Naive thymus-derived CD8-positive, alpha-beta T cell (primary cell): ENCODE measurements at places on chromosomes 7 and 10.

- DNase-seq: no peak
Observed at GRCh38 chr10:96188421-96188820, 58.3 kb downstream of the ZNF518A start.

GRCh38 chr7:26458466-26459145 lies 166.9 kb downstream of the SNX10 start:
- DNase-seq: no peak

DNA sequence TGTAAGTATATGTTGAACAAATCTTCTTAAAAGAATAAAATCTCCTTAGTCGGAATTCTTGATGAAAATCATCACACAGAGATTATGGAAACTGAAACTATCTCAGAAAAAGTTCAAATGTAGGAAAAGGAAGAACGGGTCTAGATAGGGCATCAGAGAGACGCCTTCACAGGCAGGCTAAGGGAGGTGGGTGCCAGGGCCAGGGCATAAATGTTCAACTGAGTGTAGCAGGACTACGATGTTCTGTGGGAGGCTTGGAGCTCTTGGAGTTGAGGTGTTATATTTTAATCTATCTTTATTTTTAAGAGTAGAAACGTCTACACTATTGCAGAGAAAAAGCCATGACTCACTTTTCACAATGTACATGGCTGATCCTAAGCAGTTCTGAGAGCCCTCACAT lies 101.2 kb downstream of the RSU1 start:
- DNase-seq: no peak

GRCh38 chr7:2287745-2288144 lies 26.5 kb downstream of the SNX8 start:
- DNase-seq: no peak

DNA sequence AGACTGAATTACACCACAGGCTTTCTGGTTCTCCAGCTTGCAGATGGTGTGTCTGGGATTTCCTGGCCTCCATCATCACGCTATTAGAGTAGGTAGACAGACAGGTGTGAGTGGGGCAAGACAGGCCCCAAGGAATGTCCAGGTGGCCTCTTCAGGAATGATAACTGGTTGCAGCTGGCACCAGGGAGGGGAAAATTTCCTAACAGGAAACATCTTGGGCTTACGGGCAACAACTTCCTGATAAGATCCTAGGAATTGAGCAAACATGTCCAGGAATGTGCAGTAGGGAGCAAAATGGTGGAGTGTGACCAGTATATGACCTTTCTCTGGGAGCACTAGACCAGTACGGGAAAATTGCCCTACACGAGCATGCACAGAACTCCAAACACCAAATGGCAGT lies 11.3 kb downstream of the XRCC2 start:
- no peak for DNase-seq

- no peak for DNase-seq
Observed at GRCh38 chr10:83691791-83692596, 447.3 kb upstream of the GHITM start.

GRCh38 chr10:76972541-76972940 lies 665.1 kb downstream of the KCNMA1 start:
- DNase-seq: no peak

DNA sequence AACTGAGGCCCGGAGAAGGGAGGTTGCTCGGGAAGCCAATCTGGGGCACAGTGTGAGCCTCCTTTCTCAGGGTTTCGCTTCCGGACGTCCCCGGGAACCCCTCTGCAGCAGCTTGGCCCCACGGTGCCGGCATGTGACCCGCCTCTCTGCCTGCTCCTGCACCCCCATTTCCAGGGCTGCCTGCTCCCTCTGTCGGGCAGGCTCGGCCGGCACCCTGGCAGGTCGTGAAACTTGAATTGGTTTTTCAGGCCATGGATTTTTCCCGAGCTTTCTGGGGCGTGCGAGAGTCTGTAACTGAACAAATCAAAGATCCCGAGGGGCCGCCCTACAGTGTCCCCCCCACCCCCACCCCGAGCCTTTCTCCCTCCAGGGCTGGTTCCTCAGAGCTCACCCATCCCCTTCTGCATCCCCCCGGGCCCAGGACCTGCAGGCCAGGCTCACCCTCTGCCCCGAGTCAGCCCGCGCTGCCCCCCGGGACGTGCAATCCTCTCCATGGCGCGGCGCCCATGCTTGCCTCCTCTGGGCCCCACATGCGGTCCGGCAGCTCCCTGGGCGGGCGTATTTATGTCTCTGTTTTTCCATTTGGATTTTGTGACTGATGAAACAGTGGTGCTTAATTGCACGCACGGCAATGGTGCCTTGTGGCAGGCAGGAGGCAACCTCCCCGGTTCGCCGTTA lies 58.1 kb downstream of the UNCX start:
- no peak for DNase-seq

GRCh38 chr10:44995581-44995913 lies 5.2 kb upstream of the ZNF22 start:
- no peak for DNase-seq

DNA sequence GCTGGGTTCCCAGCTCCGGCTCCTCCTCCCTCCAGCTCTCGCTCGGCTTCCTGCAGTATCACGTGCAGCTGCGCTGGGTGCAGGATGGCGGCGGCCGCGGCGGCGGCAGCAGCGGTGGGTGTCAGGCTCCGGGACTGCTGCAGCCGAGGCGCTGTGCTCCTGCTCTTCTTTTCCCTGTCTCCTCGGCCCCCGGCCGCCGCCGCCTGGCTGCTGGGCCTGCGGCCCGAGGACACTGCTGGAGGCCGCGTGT lies at the start of gene CNNM1:
Gene CNNM1, plus strand, starts transcription at position 53 of the 250 bp plus-strand sequence. Its CDS starts 32 bp downstream, at position 85.
- peak; percentile 1 for DNase-seq

- no peak for DNase-seq
Observed at GRCh38 chr10:130617985-130618384, 481.8 kb downstream of the GLRX3 start.

- no peak for DNase-seq
Observed at GRCh38 chr10:79320820-79321493, 26.3 kb upstream of the PPIF start.

GRCh38 chr10:11255796-11256444 lies 238.2 kb downstream of the CELF2 start:
- no peak for DNase-seq

DNA sequence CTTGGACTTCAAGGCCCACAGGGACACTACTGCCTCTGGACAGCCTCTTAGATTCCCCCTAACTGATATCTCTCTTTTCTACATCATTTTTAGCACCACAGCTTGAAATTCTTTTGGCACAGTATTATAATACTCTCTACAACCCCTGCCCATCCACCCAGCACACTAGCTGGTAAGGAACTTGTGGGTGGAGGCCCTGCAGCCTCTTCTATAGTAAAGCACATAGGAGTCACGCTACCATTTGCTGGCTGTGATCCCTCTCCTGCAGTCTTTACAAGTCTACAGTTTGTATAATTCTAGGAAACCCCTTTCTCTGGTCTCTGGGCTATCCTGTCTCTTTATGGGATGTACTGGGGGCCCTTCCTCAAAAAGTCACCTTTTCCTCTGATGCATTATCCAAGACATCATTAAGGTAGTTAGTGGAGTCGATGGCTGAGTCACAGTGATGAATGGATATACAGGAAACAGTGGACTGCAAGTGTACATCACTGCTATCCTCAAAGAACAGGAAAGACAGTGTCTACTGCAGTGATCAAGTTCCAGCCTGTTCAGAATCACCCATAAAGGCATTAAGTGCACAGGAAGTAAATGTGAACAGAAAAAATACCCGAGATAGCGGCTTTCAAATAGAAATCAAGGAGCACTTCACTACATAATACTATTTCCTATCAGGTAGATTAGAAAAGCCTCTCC lies 54.4 kb downstream of the STK17A start:
- DNase-seq: no peak

DNA sequence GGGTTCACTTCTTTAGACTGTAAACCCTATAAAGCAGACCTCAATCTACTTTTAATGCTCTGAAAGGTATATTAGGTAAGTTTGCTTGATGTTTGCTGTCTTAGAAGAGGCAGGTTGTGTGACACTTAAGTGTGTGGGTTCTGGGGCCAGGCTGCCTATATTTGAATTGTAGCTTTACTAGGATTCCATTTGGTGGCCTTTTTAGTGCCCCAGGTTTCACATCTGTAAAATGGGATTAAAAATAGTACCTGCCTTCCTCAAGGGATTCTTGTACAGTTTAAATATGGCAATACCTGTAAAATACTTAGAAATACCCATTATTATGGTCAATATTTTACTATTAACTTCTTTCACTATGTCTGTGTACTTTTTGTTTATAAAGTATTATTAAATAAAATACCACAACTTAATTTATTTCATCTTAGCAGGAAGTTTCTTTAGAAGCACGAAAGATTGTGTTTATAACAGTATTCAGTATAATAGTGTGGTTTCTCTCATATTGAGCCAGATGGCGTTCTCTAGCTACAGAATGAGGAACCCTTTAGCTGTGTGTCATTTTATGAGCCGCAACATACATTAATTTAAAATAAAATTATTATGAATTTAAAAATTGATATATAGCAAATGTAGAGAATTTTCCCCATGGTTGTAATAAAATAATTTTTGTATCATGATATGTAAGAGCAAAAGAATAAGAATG lies 94.2 kb downstream of the CDK14 start:
- no peak for DNase-seq

- DNase-seq: no peak
Observed at GRCh38 chr7:24723178-24723530, 34.1 kb downstream of the GSDME start.

DNA sequence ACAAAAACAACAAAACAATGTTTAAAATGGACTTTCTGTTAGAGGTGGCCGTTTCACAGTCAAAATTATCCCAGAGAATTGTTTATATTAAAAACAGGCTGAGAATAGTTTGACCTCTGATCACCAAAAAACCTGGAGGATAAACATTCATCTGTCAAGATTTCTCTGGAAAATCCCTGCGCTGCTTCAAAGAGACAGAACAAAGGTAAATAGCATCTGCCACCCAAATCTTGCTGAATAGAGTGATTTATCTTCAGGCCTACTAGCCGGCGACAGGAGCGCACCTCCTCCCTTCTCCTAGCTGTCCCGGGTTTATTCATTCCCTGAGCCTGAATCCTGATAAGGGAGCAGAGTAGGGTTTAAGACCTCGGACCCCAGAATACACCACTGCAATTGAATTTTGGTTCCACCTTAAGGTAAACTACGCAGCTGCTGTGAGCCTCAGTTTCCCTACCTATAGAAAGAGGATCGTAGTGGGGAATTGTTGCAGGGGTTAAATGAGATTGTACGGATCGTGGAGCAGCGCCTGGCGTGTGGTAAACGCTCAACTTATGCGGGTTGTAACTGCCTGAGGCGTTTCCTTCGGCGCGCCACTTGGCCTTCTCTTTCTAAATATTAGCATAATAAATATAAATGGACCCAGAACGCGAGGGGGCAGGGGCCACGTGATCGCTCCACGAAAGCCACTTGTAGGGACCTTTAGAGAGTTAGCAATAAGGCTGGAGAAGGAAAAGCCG lies 498 bp upstream of the ST7 start:
- DNase-seq: no peak

GRCh38 chr10:28975891-28976531 lies 298.7 kb downstream of the BAMBI start:
- DNase-seq: no peak

DNA sequence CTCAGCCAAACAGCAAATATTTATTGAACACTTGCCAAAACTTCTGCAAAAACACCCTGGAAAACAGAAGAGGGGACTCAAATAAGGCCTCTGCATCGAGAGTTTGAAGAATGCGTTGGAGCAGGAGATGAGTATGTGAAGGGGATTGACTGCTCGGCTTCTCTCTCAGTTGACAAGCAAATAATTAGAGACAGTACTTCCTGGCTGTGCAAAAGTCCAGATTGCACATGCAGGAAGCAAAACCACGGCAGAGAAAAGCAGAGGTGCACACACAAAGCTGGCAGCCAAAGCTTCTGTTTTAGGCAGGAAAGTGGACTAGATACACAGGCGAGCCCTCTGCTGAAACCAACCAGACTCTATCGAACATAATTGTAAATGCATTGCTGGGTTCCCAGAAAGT lies 343.6 kb upstream of the MGMT start:
- no peak for DNase-seq

- no peak for DNase-seq
Observed at GRCh38 chr7:128910569-128910945, at the start of gene KCP. Gene KCP, minus strand, starts transcription at chr7:128910709. Its CDS starts 33 bp downstream, at chr7:128910676.

DNA sequence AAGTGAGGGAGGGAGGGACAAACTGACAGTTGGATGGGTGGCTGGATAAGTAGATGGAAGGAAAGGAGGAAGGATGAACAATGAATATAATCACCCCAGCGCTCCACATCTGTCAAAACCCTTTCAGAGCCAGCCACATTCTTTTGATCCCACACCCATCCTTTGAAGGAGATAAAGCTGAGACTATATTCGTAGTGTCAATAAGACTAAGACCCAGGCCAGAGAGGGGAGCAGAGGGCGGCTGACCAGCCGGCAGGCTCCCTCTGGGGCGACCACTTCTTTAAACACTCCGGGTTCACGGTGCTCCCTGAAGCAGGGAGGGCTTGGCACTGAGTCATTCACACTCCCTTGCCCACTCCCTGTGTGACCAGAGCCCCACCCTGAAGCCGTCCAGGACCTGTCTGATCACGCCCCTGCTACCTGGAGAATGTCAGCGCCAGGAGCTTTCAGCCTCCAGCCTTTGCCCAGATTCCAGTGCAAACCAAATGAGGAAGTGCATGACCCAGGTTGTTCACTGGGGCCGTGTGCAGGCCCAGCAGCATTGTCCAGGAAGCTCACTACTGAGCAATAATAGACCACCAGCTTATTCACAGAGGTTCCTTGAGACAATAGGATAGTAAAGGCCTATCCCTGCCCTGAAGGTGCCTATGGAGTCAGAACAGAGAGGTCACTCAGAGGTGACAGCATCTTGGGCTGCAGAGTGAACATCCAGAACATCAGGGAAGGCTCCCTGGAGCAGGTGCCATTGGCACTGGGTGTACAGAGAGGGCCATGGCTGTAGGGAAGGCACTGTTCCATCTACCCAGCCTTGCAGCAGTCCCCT lies 34.4 kb downstream of the UNC5B start:
- no peak for DNase-seq

DNA sequence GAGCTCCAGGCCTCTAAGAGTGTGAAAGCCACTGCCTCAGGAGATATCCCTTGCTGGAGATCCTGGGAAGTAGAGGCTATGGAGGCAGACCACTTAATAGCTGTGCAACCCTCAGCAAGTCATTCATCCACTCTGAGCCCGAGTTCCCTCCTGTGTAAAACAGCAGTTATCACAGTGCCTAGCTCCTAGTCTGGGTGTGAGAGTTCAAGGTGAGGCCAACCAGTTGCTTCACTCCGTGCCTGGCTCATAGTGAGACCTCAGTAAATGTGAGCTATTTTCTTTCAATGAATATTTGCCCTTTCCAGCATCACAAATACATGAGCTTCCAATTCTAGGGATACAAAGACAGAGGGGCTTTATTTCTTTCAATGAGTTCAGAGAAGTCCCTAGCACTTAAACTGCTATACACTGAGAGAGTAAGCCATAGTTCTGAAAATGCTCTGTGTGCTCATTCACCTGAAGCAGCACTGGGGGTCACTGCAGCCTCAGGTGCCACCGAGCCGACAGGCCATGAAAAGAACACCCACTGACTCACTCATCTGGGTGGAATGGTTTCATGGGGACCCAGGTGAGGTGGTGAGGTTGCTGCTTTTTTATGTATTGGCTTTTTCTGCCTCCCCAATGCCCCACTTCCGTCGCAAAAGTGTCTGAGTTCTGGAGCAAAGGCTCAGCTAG lies 259.8 kb downstream of the KCNMA1 start:
- no peak for DNase-seq

- DNase-seq: no peak
Observed at GRCh38 chr10:13483951-13484350, 44.9 kb downstream of the BEND7 start.
